Thoracic aorta (tissue), 2 donors: ENCODE measurements at places on chromosomes 1 and 21. TPM values are rescaled to one million over a fixed set of nuclear protein-coding genes. Genes with fewer than 3 reads are reported as not detected.

CFHR5 gene
- total RNA-seq = not detected

AMY1B gene
- total RNA-seq = not detected

S100A7 gene
- total RNA-seq = not detected

FCRL1 gene
- total RNA-seq = 1.8 TPM

ABCA4 gene
- 2.0 TPM for total RNA-seq

PLEKHN1 gene
- total RNA-seq = not detected

MPL gene
- not detected for total RNA-seq

ADCY10 gene
- 0.54 TPM for total RNA-seq

SFPQ gene
- 362 TPM for total RNA-seq

ZFP69 gene
- 5.1 TPM for total RNA-seq

MATN1 gene
- not detected for total RNA-seq

DNA sequence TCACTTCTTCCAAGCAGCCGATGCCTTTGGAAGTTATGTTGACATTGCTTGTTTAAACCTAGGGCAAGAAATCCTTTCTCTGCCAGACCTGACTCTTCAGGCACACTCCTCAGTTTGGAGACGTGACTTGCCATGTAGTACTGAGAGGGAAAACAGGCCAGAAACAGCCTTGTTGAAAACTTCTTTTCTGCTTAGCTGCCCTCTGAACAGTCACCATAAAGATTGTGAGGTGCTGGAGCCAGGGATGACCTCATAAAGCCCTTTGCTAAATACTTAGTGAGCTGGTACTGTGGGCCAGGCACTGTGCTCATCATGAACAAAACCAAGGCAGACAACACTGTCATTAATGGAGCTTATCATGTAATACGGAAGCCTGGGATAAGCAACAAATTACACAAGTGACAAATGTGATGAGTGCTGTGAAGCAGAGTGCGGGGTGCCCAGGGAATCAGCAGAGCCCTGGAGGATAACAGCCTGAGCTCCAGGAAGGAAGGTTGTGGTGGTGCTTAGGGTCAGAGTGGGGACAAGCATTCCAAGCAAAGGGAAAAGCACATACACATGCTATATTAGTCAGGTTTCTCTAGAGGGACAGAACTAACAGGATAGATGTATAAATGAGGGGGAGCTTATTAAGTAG, 42.4 kb downstream of the MTARC1 start:
- no peak overlapping the region for H3K4me3 ChIP-seq
- no peaks in the 10 kb centered on the region for H3K27me3 ChIP-seq
- no peak overlapping the region for H3K27ac ChIP-seq
- no peak for DNase-seq
- H3K36me3 ChIP-seq = no peaks in the 10 kb centered on the region

- H3K27ac ChIP-seq = no peak overlapping the region
- H3K4me1 ChIP-seq = no peaks in the 10 kb centered on the region
- no peaks in the 10 kb centered on the region for H3K27me3 ChIP-seq
- no peaks in the 10 kb centered on the region for H3K36me3 ChIP-seq
- DNase-seq = no peak
Observed at GRCh38 chr21:25428537-25428936, 178.7 kb downstream of the MRPL39 start.

DNA sequence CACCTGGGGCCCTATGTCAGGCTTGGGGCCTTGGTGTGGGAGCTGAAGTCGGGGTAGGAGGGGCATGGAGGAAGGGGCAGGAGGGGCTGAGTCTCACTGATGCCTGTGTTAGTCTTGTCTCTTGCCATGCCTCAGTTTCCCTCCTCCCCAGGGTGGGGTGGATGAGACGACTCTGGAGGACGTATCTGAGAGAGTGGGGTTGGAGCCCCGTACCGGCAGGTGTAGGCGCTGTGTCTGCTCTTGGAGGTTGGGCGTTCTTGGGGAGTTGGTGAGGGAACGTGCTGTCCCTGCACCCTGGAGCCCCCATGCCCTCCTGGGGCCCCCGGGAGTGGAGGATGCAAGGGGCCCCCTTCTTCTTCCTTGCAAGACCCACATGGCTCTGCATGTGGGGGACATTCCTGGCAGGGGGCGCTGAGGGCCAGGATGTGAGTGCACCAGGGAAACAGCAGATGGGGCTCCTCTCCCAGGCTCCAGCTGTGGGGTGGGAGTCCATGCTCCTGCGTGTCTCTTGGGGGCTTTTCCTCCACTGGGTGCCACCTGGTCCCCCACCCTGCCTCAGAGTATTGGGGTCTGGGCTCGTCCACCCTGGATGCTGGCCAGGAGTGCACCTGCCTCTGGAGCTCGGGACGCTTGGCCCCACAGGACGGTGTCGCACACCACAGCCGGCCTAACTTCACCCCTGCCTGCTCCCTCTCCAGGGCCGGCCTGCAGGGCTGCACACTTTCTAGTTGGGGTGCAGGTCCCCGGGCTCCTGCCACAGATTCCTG, 1.4 kb upstream of the TNFRSF14 start:
- DNase-seq = no peak
- no peaks in the 10 kb centered on the region for H3K36me3 ChIP-seq
- H3K4me1 ChIP-seq = peaks cover 15% of the 10 kb centered on the region
- peak overlapping the region; percentile 63 for H3K27ac ChIP-seq
- H3K27me3 ChIP-seq = no peaks in the 10 kb centered on the region
- H3K4me3 ChIP-seq = peak overlapping the region; percentile 95

GRCh38 chr1:184753608-184754475, 816 bp downstream of the EDEM3 start:
- H3K27ac ChIP-seq = peak overlapping the region; percentile 94
- no peak for DNase-seq
- H3K4me3 ChIP-seq = peak overlapping the region; percentile 90
- H3K27me3 ChIP-seq = no peaks in the 10 kb centered on the region

DNA sequence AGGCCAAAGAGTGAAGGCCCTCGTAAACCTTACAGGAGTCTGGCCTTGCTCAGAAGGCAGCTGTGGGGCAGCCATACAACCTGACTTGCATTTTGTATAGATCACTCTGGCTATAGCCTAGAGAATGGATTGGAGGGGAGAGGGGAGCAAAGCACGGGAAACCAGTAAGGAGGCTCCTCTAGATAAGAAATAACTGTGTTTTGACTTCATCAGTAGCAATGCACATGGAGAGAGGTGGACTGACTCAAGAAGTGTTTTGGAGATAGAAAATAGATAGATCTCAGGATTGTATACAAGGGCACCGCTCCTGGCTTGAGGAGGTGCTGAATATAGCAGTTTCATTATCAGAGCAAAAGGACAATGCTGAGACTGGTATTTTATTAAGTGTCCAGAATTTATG, 26.5 kb downstream of the ELAPOR1 start:
- no peaks in the 10 kb centered on the region for H3K27me3 ChIP-seq
- no peak overlapping the region for H3K27ac ChIP-seq
- H3K4me3 ChIP-seq = no peak overlapping the region
- H3K36me3 ChIP-seq = no peaks in the 10 kb centered on the region

- no peaks in the 10 kb centered on the region for H3K27me3 ChIP-seq
- no peaks in the 10 kb centered on the region for H3K36me3 ChIP-seq
- H3K27ac ChIP-seq = no peak overlapping the region
- no peaks in the 10 kb centered on the region for H3K4me1 ChIP-seq
Observed at GRCh38 chr1:166588741-166589140, 250.5 kb upstream of the POGK start.

GRCh38 chr1:155139895-155140629, at the start of gene DPM3:
Gene DPM3, minus strand, starts transcription at chr1:155140531. Its CDS starts 291 bp downstream, at chr1:155140240.
- peak within 1 kb of the TSS; percentile 88 for H3K27ac ChIP-seq
- H3K27me3 ChIP-seq = no peaks in the 10 kb centered on the region
- H3K4me1 ChIP-seq = peaks cover 6% of the 10 kb centered on the region

DNA sequence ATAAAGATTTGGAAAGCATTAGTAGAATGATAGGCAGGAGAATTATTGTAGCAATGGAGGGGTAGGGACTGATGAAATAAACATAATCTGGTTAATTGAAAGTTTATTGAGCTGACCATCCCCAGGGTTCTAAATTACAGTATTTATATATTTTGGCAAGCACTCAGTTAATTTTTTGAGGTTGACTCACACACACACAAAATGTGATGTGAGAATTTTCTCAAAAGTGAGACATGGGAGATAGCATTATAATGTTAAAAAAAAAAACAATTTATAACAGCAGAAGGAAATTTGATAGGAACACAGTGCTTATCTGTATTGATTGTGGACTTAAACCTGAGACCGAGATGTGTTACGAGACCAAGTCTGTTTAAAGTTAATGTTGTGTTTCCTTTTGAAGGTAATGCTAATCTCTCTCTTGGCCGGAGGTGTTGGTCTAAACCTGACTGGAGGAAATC, 24.6 kb downstream of the TRIM45 start:
- H3K4me1 ChIP-seq = peaks cover 31% of the 10 kb centered on the region
- H3K36me3 ChIP-seq = no peaks in the 10 kb centered on the region
- H3K27ac ChIP-seq = peak overlapping the region; percentile 22
- no peak for DNase-seq

GRCh38 chr21:42563261-42563660, 49.6 kb downstream of the SLC37A1 start:
- DNase-seq = no peak
- H3K27me3 ChIP-seq = no peaks in the 10 kb centered on the region
- no peaks in the 10 kb centered on the region for H3K4me1 ChIP-seq
- H3K36me3 ChIP-seq = peaks cover 14% of the 10 kb centered on the region
- no peak overlapping the region for H3K4me3 ChIP-seq

GRCh38 chr1:220695426-220695825, 5.3 kb downstream of the C1orf115 start:
- H3K36me3 ChIP-seq = no peaks in the 10 kb centered on the region
- H3K4me1 ChIP-seq = no peaks in the 10 kb centered on the region
- H3K27me3 ChIP-seq = no peaks in the 10 kb centered on the region
- H3K4me3 ChIP-seq = no peak overlapping the region
- DNase-seq = no peak
